ENCODE measurements at places on chromosomes 7 and 10.
A peak's percentile ranks its signal among the peaks of the same experiment; 100 is the strongest.

- peaks cover 66% of the 10 kb centered on the region for H3K4me1 ChIP-seq
- H3K27ac ChIP-seq, result no peak overlapping the region
- H3K27me3 ChIP-seq, result no peaks in the 10 kb centered on the region
- peak overlapping the region; percentile 99 for H3K4me3 ChIP-seq
- no peak for DNase-seq
- H3K36me3 ChIP-seq, result peaks cover 19% of the 10 kb centered on the region
Observed at GRCh38 chr7:135975166-135975565, 2.0 kb downstream of the MTPN start.

DNA sequence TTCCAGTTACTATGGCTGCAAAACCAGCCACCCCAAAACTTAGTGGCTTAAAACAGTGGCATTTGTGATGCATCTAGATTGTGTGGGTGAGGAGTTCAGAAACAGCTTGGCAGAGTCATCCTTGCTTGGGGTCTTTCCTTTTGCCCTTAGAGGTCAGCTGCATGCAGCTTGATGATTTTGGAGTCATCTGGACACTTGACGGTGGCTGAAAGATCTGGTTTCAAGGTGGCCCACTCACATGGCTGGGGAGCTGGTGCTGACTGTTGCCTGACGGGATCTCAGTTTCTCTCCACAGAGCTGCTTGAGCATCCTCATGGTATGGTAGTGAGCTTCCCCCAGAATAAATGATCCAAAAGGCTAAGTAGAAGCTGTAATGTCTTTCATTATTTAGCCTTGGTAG is 191.3 kb upstream of the GALNT17 start:
- no peaks in the 10 kb centered on the region for H3K27me3 ChIP-seq
- H3K4me1 ChIP-seq, result no peaks in the 10 kb centered on the region
- H3K27ac ChIP-seq, result no peak overlapping the region
- H3K4me3 ChIP-seq, result no peak overlapping the region

GRCh38 chr7:95874541-95875265 is 102.3 kb downstream of the DYNC1I1 start:
- DNase-seq, result no peak
- H3K4me3 ChIP-seq, result no peak overlapping the region
- H3K4me1 ChIP-seq, result no peaks in the 10 kb centered on the region

- no peaks in the 10 kb centered on the region for H3K27me3 ChIP-seq
- peaks cover 57% of the 10 kb centered on the region for H3K4me1 ChIP-seq
- peaks cover 2% of the 10 kb centered on the region for H3K36me3 ChIP-seq
Observed at GRCh38 chr7:134639683-134640279, 6.9 kb upstream of the BPGM start.

DNA sequence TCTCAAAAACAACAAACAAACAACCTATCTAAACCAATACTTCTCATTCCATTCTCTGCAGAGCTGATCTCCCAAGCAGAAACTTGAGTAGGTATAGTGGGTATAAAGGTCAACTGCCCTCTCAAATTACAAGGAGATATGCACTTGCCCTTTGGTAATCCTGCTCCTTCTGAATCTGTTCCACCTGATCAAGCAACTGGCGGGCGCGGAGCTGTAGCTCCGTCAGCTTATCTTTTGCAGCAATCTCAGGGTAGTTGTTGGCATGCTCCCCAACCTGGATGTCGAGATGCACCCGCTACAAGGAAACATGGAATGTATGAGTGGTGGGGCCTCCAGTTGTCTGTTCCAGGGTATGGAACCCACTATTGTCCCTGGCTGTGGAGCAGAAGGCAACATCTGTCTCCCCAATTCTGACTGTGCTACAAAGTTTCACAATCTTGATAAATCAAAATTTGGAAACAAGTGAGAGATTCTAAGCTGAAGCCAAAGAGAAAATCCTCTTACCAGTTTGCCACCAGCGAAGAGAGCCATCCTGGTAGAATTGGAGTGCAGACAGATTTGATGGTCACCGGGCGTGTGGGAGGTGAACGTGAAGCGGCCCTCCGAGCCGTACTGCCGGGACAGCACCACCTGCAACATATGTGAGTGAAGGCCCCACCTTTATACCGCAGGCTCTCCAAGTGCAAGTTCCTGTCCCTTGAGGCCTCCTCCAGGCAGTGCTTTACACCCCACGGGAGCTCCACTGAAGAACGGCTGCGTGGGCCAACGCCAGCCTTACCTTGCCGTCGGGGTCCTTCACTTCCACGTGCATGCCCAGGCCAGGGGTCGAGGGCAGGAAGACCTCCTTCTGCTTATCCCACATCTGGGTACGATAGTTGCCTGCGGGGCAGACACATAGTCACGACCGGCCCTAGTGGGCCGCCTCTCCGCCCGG is 819 bp downstream of the TMED4 start:
- H3K4me3 ChIP-seq, result peak overlapping the region; percentile 85
- H3K4me1 ChIP-seq, result peaks cover 33% of the 10 kb centered on the region
- peak overlapping the region; percentile 92 for H3K27ac ChIP-seq
- peak; percentile 70 for DNase-seq

DNA sequence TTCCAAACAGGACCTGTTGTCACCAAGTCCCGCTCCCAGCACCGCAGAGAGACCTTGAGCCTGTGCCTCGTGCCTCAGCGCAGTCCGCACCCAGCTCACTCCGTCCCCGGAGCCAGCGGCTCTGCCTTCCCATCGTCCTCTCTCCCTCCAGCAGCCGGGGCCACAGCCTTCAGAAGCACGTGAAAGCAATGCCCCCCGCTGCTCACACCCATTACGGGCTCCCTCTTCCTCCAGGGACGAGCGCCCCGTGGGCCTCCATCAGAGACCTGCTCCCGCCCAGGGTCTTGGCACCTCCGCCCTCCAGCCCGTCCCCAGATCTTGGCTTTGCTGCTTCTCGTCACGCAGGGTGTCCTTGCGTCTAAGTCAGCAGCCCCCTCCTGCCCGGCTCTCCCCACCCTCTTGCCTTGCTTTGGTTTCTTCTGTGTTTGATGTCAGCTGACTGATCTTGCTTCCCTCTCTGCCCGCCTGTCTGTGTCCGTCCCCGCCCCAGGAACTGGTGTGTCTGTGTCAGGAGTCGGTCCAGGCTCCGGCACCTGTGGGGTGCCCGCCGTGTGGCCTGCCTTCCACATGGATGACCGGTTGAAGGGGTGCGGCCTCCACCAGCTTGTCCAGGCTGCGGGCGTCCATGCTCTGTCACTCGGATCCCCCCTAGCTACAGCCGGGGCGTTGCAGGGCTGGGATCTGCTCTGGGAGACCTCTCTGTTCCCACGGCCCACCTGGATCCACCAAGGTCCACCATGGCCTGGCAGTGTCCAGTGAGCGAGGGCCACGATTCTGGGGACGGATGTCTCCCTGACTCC is 61.9 kb downstream of the FOXL3 start:
- peaks cover 3% of the 10 kb centered on the region for H3K36me3 ChIP-seq
- peaks cover 12% of the 10 kb centered on the region for H3K4me1 ChIP-seq
- no peak overlapping the region for H3K27ac ChIP-seq
- peak; percentile 69 for DNase-seq

GRCh38 chr10:120598386-120598785 is 141.4 kb downstream of the PLPP4 start:
- DNase-seq, result no peak
- no peaks in the 10 kb centered on the region for H3K4me1 ChIP-seq
- no peak overlapping the region for H3K4me3 ChIP-seq

- H3K4me1 ChIP-seq, result no peaks in the 10 kb centered on the region
- no peak for DNase-seq
- no peak overlapping the region for H3K27ac ChIP-seq
- peaks cover 1% of the 10 kb centered on the region for H3K27me3 ChIP-seq
- no peaks in the 10 kb centered on the region for H3K36me3 ChIP-seq
- no peak overlapping the region for H3K4me3 ChIP-seq
Observed at GRCh38 chr7:34756691-34757090, 98.7 kb downstream of the NPSR1 start.

- no peak for DNase-seq
- H3K27me3 ChIP-seq, result no peaks in the 10 kb centered on the region
- H3K36me3 ChIP-seq, result no peaks in the 10 kb centered on the region
- no peak overlapping the region for H3K27ac ChIP-seq
- no peak overlapping the region for H3K4me3 ChIP-seq
Observed at GRCh38 chr10:33981301-33981700, 646.8 kb upstream of the NRP1 start.

- H3K4me1 ChIP-seq, result no peaks in the 10 kb centered on the region
- H3K4me3 ChIP-seq, result no peak overlapping the region
- H3K27ac ChIP-seq, result no peak overlapping the region
- no peaks in the 10 kb centered on the region for H3K36me3 ChIP-seq
- no peaks in the 10 kb centered on the region for H3K27me3 ChIP-seq
- no peak for DNase-seq
Observed at GRCh38 chr10:119455609-119456434, 86.7 kb downstream of the RGS10 start.
